Gastrocnemius medialis (tissue), 4 donors: ENCODE measurements at places on chromosomes 3 and 15.

DNA sequence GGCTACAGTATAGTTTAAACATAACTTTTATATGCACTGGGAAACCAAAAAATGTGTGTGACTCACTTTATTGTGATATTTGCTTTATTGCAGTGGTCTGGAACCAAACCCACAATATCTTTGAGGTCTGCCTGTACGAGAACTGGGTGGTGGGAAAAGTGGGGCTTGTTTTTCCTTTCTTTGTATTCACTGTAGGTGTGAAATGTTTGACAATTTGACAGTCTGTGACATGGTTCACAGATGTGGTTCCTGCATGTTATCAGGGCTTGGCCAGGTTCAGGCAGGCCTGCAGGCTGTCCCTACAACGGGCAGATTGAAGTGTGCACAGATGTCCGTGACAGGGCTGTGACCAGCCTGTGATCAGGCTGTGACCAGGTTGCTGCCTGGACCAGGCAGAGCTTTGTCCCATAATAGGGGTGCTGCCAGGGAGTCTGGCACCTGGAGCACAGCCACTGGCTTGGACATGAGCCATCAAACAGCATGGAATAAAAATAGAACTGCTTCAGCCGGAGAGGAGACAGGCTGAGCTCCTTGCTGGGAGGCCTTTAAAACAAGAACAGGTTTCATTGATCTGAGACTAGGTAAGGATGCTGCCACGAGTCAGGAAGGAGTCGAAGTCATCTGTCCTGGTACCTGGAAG, 61.0 kb downstream of the KLF13 start:
- no peaks in the 10 kb centered on the region for H3K27me3 ChIP-seq
- H3K27ac ChIP-seq = peak overlapping the region; percentile 96
- peak; percentile 92 for DNase-seq
- peaks cover 46% of the 10 kb centered on the region for H3K4me1 ChIP-seq
- no peaks in the 10 kb centered on the region for H3K36me3 ChIP-seq

DNA sequence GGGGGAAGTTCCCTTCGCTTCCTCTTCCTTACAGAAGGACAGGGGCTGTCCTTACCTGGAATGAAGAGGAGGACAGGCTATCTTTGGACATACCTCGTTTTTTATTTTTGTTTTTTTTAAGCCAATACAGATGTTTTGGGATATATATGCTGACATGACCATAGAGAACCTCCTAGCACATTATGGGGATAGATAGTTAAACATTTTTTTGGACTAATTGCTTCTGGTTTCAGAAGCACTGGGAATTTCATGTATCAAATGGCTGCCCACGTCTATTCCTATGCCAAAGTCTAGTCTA, 238.2 kb upstream of the BHLHE40 start:
- peaks cover 20% of the 10 kb centered on the region for H3K4me1 ChIP-seq
- peak overlapping the region; percentile 83 for H3K27ac ChIP-seq
- no peaks in the 10 kb centered on the region for H3K36me3 ChIP-seq
- H3K4me3 ChIP-seq = peak overlapping the region; percentile 2

GRCh38 chr3:57221883-57222282, 5.6 kb upstream of the APPL1 start:
- H3K4me3 ChIP-seq = no peak overlapping the region
- no peaks in the 10 kb centered on the region for H3K36me3 ChIP-seq
- DNase-seq = no peak
- peaks cover 4% of the 10 kb centered on the region for H3K4me1 ChIP-seq
- no peaks in the 10 kb centered on the region for H3K27me3 ChIP-seq

DNA sequence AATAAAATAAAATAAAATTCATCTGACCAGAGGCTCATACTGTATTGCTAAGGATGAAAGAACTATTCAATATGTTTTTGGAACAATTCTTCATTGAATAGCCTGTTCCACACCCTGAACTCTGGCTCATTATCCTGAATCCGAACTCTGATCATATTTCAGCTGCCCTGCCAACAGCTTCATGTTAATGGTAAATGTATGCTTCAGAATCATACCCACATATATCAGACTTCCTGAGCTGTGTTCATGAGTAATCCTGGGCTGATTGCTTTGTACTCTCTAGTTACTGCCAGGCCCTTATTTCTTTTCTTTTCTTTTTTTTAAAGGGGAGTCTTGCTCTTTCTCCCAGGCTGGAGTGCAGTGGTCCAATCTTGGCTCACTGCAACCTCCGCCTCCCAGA, 11.8 kb downstream of the INO80 start:
- no peaks in the 10 kb centered on the region for H3K27me3 ChIP-seq
- no peak overlapping the region for H3K4me3 ChIP-seq

DNA sequence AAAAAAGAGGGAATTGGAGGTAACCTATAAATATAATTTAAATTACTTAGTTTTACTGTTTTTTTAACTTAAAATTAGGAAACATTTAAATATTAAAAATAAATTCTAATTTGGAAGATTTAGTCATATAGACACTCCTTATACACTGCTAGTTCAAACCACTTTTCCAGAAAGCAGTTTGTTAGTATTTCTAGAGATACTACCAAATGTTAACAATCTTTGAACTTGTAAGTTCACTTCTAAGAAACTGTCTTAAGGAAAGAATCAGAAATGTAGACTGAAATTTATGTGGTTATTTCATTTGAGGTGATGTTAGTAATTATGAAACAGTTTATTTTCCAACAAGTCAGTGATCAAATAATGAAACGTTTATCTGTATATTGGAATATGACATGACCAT, 22.7 kb downstream of the CTDSPL2 start:
- DNase-seq = no peak
- H3K27me3 ChIP-seq = no peaks in the 10 kb centered on the region
- H3K4me1 ChIP-seq = no peaks in the 10 kb centered on the region
- H3K27ac ChIP-seq = no peak overlapping the region
- no peaks in the 10 kb centered on the region for H3K36me3 ChIP-seq

DNA sequence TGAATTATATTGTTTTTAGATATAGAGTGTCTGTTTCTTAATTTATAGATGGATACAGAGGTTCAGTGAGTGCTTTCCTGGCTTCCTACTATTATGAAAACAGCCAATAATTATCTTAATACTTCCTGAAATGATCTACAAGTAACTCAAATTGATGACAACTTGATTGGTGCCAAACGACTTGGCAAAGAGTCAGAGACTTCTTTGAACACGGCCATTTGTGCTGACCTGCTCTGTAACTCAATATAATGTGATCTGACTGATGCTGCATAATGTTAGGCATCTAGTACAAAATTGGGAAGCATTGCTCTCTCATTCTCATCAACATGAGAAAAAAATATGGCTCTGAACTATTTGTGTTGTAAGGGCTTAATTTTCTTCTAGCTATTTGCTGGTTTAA, 193.9 kb downstream of the DIPK2A start:
- no peak overlapping the region for H3K4me3 ChIP-seq
- no peak overlapping the region for H3K27ac ChIP-seq
- no peaks in the 10 kb centered on the region for H3K4me1 ChIP-seq
- no peaks in the 10 kb centered on the region for H3K27me3 ChIP-seq
- H3K36me3 ChIP-seq = no peaks in the 10 kb centered on the region
- no peak for DNase-seq

DNA sequence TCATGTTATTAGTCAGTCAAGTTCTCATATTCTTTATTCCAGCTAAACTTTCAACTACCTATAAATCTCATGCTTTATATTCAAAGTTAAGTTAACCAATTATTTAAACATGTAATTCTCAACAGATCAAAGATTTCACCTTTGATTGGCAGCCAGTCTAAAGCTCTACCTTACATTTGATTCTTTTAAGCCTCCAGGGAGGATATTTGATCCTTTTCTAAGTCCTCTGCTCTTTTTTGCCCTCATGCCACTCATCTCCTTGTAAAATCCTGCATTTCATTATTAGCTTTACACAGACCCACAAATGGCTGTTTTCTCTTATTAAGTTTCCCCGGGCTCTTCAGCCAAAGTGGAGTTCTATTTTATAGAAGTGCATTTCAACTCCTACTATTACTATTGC, 134.1 kb downstream of the NLGN1 start:
- H3K27ac ChIP-seq = no peak overlapping the region
- H3K27me3 ChIP-seq = no peaks in the 10 kb centered on the region
- H3K4me1 ChIP-seq = no peaks in the 10 kb centered on the region
- no peak overlapping the region for H3K4me3 ChIP-seq
